ENCODE measurements at places on chromosomes 12 and 14.

DNA sequence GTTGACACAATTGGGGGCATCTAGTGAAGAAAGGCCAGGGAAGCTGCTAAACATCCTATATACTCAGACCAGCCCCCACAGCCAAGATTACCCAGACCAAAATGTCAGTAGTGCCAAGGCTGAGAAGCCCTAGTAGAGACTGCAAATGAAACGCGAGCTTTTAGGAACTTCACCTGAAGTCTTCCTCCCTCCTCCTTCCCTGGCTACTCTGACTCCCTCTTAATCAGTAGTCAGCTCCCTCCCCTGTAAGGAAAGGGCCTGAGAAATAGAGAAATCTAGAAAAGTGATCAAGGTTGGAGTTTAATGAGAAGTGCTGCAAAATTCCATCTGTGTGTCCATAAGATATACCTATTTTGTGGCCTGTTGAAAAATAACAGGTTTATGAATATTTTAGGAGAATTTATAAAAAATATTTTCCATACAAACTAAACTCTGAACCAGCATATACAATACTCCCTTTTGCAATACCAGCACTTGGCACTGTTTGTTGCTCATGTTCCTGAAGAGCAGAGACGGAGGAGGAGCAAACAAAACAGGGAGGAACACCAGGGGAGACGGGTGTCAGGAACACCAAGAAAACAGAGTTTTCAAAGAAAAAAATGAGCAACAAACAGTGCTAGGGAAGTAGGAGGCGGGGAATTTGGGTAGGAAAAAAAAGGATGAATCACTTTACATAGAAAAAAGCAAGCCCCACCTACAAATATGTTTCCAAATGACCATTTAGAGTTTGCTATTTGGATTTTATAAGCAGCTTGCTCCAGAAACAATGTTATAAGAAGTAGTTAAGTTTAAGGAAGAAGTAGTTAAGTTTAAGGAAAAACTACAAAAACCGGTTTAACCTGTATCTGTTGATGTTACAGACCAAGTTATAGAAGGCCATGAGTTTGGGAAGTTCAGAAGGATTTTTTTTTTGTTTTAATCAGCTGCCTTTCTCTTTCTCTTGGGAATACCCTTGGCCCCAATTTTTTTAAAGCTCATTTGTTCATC, 282.1 kb upstream of the GRIP1 start:
- no peak for DNase-seq

- DNase-seq, result no peak
Measured at GRCh38 chr14:86038387-86039042, 508.6 kb downstream of the FLRT2 start.

- DNase-seq, result no peak
Measured at GRCh38 chr12:13887779-13888388, 93.5 kb downstream of the GRIN2B start.

DNA sequence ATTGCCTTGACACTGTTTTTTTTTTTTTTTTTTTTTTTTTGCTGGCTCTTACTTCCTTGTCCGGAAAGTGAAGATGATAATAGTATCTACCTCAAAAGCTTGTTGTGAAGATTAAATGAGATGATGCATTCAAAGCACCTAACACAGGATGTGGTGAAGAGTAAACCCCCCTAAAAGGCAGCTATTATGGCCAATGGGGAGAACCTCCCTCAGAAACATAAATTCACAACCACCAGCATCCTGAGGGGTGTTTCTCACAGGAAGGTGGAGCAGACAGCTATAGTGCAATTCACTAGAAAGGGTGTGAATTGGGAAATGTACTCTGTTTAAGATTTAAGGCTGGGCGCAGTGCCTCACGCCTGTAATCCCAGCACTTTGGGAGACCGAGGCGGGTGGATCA, 85.4 kb upstream of the CRY1 start:
- DNase-seq, result no peak

GRCh38 chr12:4148418-4149056, 125.0 kb upstream of the CCND2 start:
- DNase-seq, result no peak

DNA sequence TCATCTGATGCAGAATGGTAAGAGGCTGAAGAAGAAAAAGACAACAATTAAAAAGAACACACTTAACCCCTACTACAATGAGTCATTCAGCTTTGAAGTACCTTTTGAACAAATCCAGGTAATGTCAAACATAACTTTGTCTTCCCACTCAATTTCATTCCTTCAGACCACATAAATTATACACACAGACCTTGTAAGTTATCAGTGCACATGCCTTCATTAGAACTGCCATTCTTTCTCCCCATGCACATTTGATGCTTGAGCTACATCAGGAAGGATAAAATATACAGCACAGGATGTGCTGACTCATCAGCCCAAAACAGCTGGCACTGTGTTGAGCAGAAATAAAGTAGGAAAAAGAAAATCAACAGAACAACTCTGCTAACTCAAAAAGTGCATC, 246.7 kb downstream of the PAWR start:
- DNase-seq, result no peak

DNA sequence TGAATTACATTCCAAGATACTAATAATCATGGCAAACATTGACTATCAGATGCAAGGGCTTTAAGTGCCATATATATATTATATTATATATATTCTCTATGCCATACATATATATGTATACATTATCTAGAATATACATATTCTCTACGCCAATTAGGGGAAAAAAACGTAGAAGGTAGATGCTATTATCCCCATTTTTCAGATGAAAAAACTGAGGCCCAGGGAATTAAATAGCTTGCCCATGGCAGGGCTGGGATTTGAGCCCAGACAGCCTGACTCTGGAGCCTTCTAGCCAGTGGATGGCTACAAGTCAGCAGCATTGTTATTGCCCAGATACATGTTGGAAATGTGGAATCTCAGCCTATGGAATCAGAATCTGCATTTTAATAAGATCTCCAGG, 116.0 kb upstream of the BTG1 start:
- DNase-seq, result no peak

GRCh38 chr14:89239023-89239422, 178.0 kb downstream of the FOXN3 start:
- no peak for DNase-seq

DNA sequence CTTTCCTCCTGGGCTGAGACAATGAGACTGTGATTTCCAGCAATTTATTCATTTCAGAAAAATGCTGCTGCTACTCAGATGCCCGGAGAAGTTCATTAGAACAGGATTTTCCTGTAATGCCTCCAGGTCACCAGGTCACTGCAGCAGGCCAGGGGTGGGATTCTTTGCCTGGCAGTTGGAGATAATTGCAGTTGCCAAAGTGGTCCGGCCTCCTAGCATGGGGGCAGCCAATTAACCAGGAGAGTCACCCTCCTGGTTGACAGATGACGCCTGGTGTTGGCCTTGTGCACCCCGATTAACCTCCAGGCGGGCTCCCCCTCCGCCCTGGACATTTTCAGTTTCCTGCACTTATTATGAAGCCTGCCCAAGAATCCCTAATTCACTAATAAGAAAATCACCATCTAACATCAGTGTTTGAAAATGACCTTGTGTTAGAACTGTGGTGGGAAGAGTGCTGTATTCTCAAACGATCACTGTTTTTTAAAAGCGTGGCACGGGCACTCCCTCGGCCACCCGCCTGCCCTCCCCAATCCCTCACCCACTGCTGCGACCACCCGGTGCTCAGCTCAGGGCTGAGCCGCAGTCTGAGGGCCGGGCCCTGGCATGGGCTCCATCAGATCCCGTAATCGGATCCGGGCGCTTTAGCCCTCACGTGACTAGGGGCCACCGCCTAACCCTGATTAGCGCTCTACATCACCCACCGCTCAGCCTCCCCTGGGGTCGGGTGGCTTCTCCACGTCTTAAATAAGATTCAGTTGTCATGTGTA, 12.9 kb downstream of the RIMBP2 start:
- no peak for DNase-seq

DNA sequence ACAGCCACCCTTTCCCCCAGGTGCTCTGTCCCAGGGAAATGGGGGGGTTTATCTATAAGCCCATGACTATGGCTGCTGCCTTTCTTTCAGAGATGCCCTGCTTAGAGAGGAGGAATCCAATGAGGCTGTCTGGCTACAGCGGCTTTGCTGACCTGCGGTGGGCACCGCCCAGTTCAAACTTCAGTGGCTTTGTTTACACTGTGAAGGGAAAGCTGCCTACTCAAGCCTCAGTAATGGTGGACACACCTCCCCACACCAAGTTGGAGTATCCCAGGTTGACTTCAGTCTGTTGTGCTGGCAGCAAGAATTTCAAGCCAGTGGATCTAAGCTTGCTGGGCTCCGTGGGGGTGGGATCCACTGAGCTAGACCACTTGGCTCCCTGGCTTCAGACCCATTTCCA, 869.2 kb downstream of the SLC6A15 start:
- no peak for DNase-seq
